ENCODE measurements at places on chromosomes 6 and 20.

GRCh38 chr6:52139985-52140680 is 46.0 kb upstream of the IL17A start:
- DNase-seq: no peak

DNA sequence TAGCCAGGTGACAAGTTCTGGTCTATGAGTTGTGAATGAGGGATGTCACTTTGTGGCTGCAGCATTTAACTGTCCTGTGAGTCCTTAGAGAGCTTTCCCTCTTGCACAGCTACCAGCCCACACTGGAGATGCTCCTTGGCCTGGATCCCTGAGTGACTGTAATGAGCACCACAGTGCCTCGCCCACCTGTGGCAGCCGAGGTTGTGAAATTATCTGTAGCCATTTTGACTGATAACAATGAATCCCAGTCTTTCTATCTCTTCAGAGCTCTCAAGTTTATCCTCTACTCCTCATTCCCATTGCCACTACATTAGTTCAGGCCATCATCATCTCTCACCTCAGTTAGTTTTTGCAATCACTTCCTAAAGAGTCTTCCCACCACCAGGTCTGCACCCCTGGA is 41.3 kb upstream of the BEND3 start:
- DNase-seq: no peak

DNA sequence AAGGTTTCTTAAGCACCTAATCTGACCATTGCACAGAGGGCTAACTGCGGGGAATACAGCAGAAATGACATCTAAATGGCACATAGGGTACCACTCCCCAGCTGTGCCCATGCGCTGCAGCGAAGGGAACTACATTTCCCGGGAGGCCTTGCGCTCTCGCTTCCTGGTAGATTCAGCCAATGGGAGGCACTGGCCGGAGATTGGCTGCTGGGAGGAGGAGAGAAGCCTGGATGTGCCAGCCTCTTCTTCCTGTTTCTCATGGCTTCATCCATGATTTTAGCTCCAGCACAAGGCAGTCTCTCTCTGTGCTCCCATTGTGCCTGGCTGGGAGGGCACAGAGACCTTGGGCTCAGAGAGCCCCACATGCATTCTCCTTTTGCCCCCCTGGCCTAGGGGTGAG is 101.7 kb upstream of the FOXA2 start:
- DNase-seq: no peak

GRCh38 chr20:13022401-13023155 is 13.8 kb downstream of the SPTLC3 start:
- no peak for DNase-seq
